ENCODE measurements at places on chromosomes 5 and 9. TPM values are rescaled to one million over a fixed set of nuclear protein-coding genes. Genes with fewer than 3 reads are reported as not detected.

Gene FABP6
- total RNA-seq, result not detected

Gene ENTREP1
- total RNA-seq, result not detected

Gene PCDHA1
- total RNA-seq, result not detected

Gene SNAPC4
- 17.0 TPM for total RNA-seq

Gene PCDHB13
- total RNA-seq, result not detected

Gene CTNND2
- total RNA-seq, result not detected

Gene FAM78A
- total RNA-seq, result 76.8 TPM

DNA sequence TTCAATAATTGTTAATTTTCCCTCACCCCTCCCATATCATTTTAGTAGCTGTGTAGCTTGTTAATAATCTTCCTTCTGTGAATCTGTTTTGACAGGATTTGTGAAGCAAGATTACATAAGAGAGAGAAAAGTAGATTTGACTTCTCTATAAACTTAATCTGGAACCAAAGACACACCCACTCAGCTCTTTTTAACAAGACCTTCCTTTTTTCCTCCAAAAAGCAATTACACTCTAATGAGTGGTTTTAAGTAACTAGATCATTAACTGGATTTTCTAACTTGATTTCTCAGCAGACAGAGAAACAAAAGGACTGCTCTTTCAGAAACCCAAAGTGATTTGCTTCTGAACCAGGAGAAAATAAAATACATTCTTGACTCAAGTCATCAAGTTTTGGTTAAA lies 21.9 kb downstream of the RFK start:
- DNase-seq, result no peak

DNA sequence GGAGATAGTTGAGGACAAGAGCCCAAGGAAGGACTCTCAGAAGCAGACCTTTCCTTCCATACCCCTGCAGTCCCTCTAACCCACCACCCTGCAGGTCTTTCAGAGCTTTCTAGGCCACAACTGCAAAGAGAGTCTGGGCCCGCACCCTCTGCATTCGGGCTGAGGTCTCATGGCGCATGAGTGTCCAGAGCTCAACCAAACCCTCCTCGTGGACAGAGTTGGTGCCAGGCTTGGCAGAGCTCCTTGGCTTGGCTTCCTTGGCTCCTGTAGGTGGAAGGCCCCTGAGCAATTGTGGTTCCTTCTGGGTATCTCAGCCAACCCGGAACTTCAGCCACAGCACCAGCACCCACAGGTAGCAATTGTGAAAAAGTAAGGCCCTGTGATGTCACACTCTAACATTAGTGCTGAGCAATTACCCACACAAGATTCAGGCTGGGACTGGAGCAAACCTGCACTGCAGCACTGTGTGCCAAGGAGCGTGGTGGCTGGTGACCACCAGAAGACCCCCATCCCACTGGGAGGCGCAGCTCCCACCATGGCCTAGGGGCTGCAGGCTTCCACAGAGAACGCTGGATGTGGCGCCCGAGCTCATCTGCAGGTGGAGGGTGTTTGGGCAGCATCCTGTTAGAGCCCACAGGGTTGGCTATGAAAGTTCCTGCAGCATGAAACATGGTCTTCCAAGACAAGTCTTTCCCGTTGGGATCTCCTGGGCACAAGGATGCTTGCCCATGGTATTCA lies 38.8 kb downstream of the FOXI1 start:
- peak; percentile 36 for DNase-seq

DNA sequence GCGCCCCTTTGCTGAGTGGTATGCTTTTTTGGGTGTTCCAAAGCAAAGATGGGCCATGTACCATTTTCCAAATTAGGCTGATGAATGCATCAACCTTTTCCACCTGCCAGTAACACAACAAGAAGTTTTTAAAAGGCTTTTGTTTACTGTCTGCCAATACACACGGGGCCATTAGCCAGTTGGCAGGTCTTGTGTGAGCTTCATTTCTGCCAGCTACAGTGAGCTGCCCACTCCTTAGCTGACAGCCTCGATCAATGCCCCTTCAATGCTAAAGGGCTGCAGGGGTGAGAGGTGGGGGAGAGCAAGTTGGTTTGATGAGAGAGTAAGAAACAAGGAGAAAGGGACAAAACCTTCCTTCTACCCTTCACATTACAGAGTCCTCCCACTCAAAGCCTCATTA lies 128.7 kb downstream of the C5orf15 start:
- DNase-seq, result no peak

DNA sequence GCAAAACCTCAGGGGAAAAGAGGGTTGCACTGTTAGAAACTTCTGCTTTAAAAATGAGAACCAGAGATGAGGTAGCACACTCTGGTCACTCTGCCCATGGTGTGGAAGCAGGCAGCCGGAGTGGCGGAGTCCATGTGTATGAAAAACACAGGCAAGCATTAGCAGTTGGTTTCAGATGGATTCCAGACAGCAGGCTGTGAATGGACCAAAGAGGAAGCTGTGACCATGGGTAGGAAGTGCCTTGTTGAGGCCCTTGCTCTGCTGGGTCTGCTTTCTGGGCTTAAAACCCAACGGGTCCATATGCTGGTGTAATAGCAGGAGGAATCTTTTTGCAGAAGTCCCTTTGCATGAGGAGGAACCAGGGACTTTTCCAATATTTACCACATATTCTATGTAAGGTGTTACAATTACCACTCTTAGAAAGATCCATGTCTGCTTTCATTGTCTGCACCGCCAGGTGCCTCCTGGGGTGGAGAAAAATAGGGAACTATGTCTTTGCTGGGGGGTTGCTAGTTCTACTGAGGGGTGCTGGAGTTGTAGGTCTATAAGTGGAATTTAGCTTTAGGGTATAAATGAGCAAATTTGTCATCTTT lies 77.0 kb downstream of the ANKRD55 start:
- no peak for DNase-seq

- DNase-seq, result no peak
Measured at GRCh38 chr5:115179394-115180164, 9.9 kb upstream of the TRIM36 start.

- DNase-seq, result no peak
Measured at GRCh38 chr5:155004138-155004744, 9.3 kb upstream of the KIF4B start.

- no peak for DNase-seq
Measured at GRCh38 chr5:177388521-177389052, 4.4 kb downstream of the SLC34A1 start.

- no peak for DNase-seq
Measured at GRCh38 chr9:16515879-16516301, 354.6 kb downstream of the BNC2 start.

DNA sequence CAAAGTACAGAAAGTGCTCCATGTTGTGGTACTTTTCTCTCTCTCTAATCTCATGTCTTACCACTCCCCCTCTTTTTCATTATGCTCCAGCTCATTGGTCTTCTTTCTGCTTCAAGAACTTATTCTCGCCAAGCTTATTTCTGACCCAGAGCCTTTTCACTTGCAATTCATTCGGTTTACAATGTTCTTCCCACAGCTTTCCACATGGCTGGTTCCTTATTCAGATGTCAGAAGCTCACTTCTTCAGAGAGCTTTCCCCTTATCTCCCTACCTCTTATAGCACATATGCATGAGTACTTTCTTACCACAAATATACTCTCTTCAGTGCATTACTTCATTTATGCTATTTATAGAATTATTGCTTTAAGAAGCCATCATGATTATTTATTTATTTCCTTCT lies 338.8 kb upstream of the ATP10B start:
- DNase-seq, result no peak

GRCh38 chr5:111013011-111013410 lies 58.5 kb upstream of the TSLP start:
- no peak for DNase-seq

- DNase-seq, result no peak
Measured at GRCh38 chr9:28951945-28952344, 1378.7 kb upstream of the C9orf72 start.

- no peak for DNase-seq
Measured at GRCh38 chr5:80067016-80067415, 31.9 kb downstream of the THBS4 start.
